Heart left ventricle (tissue), 16 donors: ENCODE measurements at places on chromosomes 7 and 10. TPM values are rescaled to one million over a fixed set of nuclear protein-coding genes. Genes with fewer than 3 reads are reported as not detected.

Gene FAM131B
- total RNA-seq, result 0.79 TPM

Gene NME8
- total RNA-seq, result not detected

Gene TAS2R4
- total RNA-seq, result 0.67 TPM

Gene ZNF853
- 10.3 TPM for total RNA-seq

Gene SPDYE5
- not detected for total RNA-seq

Gene STEAP1B
- total RNA-seq, result 0.26 TPM

Gene HACD1
- total RNA-seq, result 146 TPM

Gene AKR1C8
- 0.25 TPM for total RNA-seq

Gene ERVW-1
- not detected for total RNA-seq

Gene TMEM130
- total RNA-seq, result not detected

Gene CHRM2
- 25.3 TPM for total RNA-seq

Gene CLIP2
- 13.6 TPM for total RNA-seq

Gene C10orf105
- not detected for total RNA-seq

Gene ELOVL3
- not detected for total RNA-seq

Gene IQUB
- total RNA-seq, result 1.3 TPM

Gene CDHR3
- 1.0 TPM for total RNA-seq

Gene ANXA8L1
- 43.5 TPM for total RNA-seq

Gene INTS15
- total RNA-seq, result 11.7 TPM

Gene GJC3
- not detected for total RNA-seq

Gene ASIC3
- 4.3 TPM for total RNA-seq

Gene TMEM72
- 0.15 TPM for total RNA-seq

Gene CLCN1
- total RNA-seq, result not detected
